ENCODE measurements at places on chromosomes 1 and 21.

DNA sequence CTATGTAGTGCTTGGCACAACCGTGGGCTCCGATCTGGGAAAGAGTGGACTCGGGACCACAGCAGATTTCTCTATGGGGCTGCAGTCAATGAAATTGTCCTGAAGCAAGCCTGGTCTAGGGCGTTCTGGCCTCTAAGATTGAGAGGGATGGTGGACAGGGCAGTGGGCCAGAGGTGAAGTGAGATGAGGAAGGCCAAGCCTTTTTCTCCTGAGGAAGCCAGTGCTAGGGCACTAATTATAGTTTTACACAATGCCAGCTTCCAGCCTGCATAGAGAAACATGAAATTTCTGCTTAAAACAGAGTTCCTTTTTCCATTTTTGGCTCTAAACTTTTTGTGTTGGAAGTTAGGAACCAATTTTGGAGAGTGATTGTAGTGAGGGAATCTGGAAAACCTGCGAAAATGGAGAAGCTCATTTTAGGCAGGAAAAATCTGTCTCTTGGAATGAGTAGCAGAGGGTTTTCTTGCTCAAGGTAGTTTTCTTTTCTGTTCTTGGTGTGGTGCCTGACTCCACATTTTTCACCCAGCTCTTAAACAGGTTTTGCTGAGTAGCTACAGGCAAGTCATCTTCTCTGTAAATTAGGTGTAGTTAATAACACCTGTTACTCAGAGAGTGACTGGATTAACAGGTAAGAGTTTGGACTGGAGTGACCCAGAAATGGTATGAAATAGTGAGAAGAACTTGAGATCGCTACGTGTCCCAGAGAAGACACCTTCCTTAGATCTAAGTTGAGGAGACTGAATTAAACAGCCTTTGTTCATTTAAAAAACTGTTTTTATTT is 22.1 kb downstream of the UCK2 start:
- no peak for DNase-seq

DNA sequence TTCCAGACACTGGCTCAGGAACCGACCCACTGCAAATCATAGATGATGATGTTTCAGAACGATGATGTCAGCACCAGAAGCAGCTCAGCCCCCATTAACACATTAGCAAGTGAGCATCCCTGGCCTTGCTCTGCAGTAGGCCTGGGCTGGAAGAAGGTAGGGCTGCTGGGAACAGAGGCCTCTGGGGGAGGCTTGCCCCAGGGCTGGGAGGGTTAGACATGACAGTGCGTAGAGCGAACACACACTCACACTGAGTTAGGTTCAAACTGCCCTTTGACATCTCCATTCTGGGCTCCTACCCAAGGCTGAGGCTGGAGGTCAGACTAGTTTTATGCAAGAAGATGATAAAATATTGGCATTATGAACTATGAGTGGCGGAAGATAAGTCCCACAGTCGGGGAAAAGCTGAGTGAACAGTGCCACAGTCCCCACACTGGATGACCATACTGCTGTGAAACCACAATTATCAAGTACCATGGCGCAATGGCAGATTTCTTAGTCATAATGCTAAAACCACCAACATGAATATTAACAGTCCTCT is 91.1 kb downstream of the DMRTB1 start:
- no peak for DNase-seq

DNA sequence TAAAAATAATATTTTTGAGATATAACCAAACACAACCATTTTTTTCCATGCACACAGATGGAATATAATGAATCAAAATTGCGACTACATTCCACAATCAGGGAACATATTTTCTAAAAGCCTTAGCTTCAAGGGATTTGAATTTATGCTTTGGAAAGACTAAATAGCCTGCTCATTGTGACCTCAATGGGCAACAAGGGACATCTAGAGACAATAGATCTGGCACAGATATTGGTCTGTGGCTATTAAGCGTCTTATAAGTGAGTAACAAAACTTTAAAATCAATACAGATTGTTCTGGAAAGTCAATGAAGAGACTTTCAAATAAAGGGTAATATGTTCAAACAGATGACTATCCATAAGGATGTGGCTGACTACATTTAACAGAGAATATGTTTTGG is 660.6 kb upstream of the ADGRL4 start:
- no peak for DNase-seq

DNA sequence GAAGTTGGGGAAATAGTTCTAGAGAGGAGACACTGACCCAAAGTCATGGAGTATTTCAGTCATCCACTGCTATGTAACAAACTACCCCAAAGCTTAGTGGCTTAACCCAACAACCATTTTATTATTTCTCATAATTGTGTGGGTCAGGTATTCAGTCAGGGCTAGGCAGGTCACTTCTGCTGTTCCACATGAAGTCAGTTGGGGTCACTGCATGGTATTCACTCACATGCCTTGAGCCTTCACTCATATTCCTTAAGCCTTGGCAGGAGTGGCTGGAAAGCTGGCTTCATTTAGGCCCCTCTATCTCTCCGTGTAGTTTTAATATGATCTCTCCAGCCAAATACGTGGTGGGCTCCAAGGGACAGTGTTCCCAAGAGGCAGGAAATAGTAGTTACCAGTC is 17.5 kb upstream of the RNF11 start:
- no peak for DNase-seq

DNA sequence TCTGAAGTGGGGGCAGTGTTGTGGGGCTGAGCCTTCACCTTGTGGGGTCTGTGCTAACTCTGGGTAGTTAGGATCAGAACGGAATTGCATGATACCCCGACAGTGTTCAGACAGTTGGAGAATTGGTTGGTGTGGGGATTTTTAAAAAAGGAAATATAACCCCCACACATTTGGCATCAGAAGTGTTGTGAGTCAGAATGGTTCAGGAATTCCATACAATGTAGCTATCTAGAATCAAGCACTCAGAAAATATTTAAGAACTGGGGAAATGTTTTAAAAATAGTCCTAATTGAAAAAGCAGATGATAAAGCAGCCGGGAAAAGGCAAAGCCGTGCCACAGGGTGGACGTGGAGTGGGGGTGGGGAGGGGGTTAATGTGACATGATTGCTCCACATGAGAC is 6.5 kb upstream of the S100A7 start:
- DNase-seq = no peak

DNA sequence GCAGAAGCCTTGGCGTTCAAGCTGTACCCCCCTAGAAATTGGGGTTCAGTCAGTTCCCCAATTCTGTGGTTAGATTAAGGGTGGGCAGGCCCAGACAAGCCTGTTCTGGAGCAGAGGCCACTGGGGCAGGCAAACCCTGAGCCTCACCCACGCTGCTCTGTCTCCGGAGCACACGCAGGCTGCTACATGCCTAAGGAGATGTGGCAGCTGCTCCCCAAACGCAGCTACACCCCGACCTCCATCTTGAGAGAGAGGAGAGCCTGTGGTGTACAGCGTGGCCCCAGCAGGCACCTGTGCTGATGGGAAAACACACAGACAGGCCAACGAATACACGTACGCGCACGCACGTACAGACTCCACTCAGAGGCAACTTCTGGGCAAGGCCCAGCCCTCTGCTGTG is 33.9 kb upstream of the GRHL3 start:
- DNase-seq = no peak

DNA sequence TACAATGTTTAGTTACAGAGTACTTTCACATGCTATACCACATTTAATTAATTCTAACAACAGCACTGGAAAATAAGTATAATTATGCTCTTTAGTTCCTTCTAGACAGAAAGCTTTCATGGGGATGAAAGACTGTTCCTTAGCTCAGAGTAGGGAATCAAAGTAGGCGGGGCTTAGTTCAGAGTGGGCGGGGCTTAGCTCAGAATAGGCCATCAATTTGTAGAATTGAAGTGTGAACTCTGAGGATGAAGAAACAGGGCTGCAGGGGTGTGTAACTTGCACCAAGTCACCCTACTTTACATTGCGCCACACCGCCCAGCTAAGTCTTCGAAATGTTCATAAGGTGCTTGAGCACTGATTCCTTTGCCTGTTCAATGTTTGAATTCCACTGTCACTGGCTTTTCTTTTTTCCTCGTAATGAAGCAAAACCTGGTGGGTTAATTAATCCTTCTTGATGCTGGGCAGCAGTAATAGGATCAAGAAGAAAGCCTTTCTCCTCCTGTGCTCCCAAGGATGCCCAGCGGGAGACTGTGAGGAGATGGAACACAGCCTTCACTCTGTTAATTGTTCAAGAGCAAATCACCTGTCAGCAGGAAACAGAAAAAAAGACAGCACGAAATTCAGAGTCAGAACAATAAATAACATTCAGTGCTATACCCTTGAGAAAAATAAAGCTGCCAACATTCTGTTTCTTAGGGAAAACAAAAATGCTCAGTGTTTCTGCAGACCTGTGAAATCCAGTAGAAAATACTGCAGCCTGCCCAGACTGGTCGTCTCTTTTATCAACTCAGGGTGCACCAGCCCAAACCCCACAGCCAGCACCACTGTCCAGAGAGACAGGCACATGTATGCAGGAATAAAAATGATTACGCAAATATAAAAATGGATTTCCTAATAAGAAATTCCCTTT is 66.5 kb upstream of the CAMK1G start:
- DNase-seq = no peak
